Stimulated activated CD4-positive, alpha-beta T cell treated with anti-CD3 and anti-CD28 coated beads, Interleukin-1b, Interleukin-23, amount 100 ng/mL, for 48 hours (primary cell): ENCODE measurements at places on chromosomes 11 and 22.

GRCh38 chr22:50178471-50178864 is 7.2 kb upstream of the TRABD start:
- DNase-seq = no peak

- DNase-seq = no peak
These were observed 3.8 kb downstream of the TOP3B start for GRCh38 chr22:21978564-21979386.

DNA sequence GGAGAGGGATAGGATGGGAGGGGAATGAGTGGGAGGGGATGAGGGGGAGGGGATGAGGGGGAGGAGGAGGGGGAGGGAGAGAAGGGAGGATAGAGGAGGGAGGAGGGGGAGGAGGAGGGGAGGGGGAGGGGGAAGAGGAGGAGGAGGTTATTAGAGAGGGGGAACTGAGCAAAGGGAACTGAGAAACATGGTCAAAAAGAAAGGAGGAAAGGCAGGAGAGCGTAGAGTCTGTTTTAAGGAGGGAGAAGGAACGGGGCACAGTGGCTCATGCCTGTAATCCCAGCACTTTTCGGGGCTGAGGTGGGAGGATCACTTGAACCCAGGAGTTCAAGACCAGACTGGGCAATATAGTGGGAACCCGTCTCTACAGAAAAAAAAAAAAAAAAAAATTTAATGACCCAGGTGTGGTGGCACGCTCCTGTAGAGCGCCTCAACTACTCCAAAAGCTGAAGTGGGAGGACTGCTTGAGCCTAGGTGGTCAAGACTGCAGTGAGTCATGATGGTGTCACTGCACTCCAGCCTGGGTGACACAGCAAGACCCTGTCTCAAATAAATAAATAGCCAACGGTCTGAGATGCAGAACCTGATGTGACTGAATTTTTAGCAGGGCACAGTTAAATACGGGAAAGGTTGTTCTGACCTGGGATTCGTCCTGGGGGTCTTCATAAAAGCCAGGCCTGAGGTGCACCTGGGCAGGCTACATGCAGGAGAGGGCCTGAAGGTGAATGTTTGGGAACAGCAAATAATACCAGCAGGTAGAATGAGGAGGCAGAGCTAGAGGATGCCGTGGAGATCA is 4.0 kb downstream of the B3GNT6 start:
- no peak for DNase-seq

DNA sequence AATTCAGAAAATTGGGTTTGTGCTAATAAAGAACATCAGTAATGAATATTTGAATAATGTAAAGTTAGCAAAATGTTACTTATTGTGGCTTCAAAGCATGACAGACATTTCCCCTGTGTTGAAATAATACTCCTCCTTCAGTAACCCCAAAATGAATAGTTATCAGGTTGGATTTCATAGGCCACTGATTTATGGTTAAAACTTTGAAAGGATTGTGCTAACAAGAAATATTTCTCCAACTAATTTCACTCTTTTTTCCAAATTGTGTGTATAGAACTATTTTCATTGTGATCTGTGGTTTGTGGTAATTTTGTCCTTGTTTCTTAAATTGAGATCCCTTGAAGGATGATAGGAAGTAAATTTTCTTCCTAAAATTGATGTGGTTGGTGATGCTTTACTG is 7.9 kb downstream of the DDX10 start:
- DNase-seq = no peak

GRCh38 chr11:31323145-31323544 is 46.4 kb downstream of the DCDC1 start:
- no peak for DNase-seq

DNA sequence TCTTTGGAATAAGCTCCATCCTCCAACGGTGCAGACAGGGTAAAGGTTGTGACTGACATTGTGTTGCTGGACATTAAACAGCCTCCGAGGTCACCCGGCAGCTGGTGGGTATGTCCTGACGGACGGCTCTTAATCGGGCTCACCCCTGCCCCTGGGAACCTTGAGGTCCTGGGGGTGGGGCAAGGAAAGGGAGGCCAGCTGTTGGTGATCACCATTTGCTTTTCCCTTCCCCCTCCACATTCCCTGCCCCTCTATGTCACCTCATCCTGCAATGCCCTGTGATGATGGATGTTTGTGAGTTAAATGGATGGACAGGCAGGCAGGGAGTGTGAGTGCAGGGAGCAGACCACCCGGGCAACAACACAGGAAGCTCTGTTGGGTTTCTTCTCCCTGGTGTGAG is 26.3 kb downstream of the APLNR start:
- no peak for DNase-seq

- DNase-seq = no peak
These were observed 61.0 kb upstream of the GLYATL1B start for GRCh38 chr11:59025097-59025496.

DNA sequence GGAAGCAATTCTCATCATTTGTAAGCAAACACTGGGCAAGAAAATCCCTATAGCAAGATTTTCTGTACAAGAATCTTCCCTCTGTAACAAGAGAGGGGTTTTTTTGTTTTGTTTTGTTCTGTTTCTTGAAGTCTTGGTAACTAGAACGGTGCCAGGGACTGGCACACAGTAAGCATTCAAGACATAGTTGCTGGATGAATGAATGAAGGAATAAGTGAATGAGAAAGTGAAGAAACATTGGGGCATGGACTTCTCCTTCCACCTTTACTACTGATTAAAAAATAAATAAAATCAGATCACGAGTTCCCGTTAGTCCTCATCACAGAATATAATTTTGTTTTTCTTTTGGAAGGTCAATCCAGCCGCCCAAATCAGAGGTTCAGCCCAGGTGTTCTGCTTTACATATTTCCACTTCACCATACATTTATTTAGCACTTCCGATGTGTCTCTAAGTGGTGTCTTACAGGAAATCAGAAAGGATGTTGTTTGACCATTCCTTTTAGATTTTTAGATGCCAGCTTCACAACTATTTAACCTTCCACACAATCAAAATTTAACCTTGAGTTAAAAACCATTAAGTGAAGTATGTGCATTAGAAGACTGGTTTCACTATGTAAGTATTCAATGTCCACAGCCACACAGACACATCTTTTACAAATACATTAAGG is 281.2 kb downstream of the CADM1 start:
- DNase-seq = no peak

DNA sequence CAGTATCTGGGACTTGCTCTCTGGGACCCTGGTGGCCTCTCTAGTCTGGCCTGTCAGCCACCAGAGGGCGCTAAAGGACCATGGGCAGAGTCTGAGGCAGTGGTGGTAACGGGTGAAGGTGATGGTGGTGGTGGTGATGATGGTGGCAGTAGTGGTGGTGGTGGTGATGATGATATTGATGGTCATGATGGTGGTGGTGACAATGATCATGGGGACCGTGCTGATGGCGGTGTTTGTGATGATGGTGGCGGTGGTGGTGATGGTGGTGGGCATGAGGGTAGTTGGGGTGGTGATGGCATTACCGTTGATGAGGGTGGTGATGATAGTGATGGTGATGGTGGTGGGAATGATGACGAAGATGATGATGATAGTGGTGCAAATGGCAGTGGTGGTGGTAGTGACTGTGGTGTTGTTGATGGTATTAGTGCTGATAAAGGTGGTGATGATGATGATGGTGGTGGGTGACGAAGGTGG is 16.0 kb downstream of the TRPM5 start:
- DNase-seq = peak; percentile 85
